Naive thymus-derived CD8-positive, alpha-beta T cell (primary cell): ENCODE measurements at places on chromosomes 2 and 18.
A peak's percentile ranks its signal among the peaks of the same experiment; 100 is the strongest.

- DNase-seq = no peak
Measured at GRCh38 chr18:39380866-39381265, 1815.3 kb upstream of the CELF4 start.

DNA sequence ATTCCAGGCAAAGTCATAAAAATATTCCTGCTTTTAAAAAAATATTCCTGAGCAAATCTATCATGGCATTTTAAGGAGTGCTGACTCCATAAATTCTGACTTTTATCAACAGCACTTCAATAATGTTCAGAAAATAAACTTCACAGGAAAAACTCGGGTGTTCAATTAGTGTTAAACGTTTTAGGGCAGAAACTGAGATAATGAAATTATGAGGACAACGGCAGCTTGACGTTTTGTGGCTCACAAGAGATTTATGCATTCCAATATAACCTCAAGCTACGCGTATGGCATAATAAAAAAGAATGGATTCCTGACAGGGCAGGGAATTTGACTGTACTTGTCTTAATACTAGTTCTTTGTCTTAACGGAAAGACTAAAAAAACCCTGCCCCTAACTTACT, 133.2 kb downstream of the ICOS start:
- DNase-seq = no peak

GRCh38 chr2:149082079-149082478, 43.6 kb downstream of the LYPD6B start:
- DNase-seq = no peak

DNA sequence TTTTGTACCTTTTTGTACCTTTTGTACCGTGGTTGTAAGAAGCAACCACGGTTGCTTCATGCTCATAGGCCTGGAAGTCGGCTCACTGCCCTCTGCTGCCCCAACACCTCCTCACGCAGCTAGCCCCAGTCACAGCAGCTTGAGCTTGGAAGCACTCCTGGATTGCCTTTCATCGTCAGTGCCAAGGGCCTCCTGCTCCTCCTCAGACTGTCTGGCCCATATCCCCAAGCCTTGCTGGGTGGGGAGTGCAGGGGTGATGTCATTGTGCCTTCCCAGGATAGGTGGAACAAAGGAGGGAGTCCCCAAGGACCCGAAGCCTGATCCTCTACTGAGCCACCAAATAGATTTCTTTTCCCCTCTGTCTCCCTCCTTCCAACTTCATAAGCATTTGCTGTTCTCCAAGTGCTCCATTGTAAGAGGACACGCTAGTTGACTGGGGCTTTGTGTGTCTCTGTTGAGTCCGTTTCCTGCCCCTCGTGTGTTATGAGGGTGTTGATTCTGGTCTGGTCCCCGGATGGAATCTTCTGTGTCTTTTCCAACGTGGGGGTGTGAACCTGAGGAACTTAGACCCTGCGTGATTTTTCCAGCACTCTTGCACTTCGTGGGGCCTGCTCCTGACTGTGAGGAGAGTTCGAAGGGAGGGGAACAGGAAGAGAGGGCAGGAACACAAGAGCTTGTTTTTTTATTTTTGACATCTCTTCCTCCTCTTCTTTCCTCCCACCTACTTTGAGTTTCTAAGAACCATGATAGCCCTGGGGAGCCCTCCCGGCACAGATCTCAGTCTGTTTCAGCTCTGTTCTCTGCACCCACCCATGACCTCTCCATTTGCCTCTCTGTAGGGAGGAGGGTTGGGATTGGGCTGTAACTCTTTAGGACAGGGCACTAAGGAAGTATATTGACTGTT, 127.2 kb upstream of the EML6 start:
- DNase-seq = no peak

GRCh38 chr18:63315131-63315662, 4.4 kb downstream of the BCL2 start:
- DNase-seq = no peak

DNA sequence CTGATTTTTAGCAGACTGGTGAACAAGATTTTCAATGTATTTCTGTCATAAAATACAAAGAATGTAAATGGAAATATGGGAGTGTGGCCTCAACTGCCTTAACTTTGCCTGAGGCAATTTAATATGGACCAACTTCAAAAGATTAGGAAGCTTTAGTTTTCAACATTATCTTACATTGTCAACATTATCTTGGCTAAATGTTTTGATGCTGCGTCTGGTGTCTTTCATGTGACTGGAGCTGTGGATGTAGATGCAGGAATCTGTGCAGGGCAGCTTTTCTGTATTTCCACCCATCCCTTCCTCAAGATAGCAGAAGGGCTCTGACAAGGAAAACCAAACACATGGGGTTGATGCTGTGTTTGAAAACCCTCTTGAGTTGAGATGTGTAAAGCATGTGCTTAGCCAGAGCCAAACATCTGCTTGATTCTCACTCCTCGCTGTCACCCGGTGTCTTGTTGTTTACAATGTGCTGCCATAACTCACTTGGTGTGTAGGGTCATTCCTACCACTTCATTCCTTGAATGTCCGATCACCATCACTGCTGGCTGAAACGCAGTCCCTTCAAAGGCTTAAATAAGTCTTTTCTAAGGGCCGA, 33.0 kb downstream of the COPS8 start:
- no peak for DNase-seq

DNA sequence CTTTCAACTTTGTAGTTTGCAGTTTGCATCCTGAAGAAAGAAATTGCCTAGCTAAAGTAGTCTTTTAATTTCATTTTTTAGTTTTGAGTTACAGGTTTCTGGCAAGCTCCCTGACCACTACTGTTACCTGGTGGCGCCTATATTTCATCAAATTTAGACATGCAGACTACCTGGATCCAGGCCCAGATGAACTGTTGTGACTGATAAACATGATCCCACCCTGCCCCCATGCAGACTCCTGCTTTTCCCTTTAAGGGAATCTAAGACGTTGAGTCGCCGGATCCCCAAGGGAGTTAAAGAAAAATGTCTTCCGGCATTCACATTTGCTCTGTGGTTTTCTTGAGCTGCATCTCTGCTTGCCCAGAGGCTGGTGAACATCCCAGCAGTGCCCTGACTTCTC, 22.2 kb downstream of the METAP1D start:
- no peak for DNase-seq

- no peak for DNase-seq
Measured at GRCh38 chr2:54122939-54123338, 7.5 kb downstream of the ACYP2 start.

- DNase-seq = no peak
Measured at GRCh38 chr2:73050121-73050545, 21.4 kb downstream of the SFXN5 start.

- DNase-seq = no peak
Measured at GRCh38 chr2:11033114-11033513, 121.4 kb downstream of the KCNF1 start.

DNA sequence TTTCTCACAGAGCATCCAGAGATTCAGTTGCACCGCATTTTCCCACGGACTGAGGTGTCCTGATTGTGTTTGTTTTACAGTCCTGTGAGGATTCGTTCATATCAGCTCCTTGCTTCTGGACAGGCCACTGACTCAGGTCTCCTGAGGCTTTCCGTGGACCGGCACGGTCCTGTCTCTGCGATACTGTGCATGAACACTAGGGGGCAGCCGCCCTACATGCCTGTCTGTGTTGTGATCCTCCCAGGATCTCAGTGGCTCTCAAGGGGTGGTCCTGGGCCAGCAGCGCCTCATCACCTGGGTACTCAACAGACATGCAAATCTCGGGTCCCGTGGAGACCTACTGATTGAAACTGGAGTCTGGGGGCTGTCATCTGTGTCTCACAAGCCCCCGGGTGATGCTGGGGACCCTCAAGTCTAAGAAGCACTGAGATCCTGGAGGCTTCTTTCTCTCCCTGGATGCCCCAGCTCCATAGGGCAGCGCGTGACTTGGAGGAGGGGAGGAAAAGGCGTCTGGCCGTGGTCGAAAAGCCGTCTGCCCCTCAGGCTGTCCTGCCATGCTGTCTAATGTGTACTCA, 28.9 kb downstream of the IL1R2 start:
- peak; percentile 81 for DNase-seq
